ENCODE measurements at places on chromosomes 3 and 15.

DNA sequence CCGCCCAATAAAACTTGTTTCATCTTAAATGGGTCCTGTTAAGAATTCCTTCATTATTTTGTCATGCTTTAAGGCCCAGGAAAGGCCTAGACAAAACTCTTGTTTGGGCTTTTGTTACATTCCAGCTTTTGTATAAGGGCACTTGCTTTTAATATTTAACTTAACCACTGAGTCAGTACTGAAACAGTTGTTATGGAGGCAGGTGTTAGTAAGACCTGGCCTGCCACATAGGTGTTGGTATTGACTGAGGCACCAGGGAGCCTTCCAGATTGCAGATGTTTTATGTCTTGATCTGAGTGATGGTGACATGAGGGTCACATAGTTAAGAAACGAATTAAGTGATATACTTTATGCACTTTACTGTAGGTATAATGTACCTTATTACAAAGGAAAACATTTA is 274.9 kb upstream of the TGFBR2 start:
- no peak for DNase-seq

DNA sequence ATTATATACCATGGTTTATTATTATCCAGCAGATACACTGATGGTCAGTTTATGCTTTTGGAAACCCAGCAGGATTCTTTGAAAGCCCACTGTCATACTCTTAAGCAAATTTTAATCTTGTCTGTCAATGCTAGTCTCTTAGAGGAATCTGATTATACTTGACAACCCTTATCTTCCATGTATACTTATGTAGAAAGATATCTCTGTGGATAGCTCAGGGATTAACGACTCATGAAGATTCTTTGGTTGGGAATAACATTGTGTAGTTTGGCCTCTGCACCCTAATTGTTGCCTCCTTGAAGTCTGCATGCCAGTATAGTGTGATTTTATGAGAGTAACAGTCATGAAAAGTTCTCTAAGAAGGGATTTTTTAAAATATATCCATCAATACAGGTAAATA is 33.0 kb downstream of the FILIP1L start:
- DNase-seq = no peak

DNA sequence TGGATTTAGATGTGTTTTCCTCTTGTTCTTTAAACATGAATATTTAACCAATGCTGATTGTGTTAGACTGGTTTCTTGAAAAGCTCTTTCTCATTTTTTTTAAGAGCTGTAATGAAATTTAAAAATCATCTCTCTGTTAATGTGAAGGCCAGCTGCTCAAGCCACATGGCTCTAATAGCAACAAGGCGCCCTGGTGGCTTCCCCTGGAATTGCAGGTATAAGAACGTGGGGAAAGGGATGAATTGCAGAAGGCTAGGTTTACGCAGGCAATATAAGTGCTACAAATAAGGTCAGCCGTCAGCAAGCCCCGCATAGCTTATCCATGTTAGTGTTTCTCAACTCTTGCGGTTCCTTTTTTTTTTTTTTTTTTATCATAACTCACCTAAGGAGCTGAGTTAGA is 108.5 kb downstream of the SAMMSON start:
- DNase-seq = no peak

DNA sequence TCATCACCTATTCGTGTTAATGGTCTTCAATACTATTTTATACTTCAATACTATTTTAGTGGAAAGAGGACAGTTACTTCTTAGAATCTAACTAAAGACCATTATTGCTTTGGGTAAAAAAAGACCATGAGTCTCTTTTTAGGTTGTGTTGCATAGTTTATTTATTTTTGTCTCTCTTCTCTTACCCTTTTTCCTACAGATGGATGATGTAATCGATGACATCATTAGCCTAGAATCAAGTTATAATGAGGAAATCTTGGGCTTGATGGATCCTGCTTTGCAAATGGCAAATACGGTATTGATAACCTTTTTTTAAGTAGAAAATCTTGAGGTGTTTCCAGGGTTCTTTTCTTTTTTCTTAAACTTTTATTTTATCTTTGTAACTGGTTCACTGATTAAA is 58.5 kb upstream of the SAMMSON start:
- no peak for DNase-seq

- DNase-seq = no peak
Observed at GRCh38 chr3:12946251-12946648, 104.9 kb upstream of the RPL32 start.

- DNase-seq = no peak
Observed at GRCh38 chr3:192307631-192308030, 419.7 kb downstream of the FGF12 start.

GRCh38 chr3:192825216-192825615 is 92.4 kb downstream of the MB21D2 start:
- DNase-seq = no peak

- DNase-seq = no peak
Observed at GRCh38 chr3:11245827-11246662, 26.2 kb upstream of the ATG7 start.

Measured in T1000 (cell line).